ENCODE measurements at places on chromosomes 7 and 10. TPM values are rescaled to one million over a fixed set of nuclear protein-coding genes. Genes with fewer than 3 reads are reported as not detected.

C1GALT1 gene
- total RNA-seq, result 23.3 TPM

KLF14 gene
- total RNA-seq, result 0.19 TPM

- no peak for DNase-seq
These were observed 276.3 kb downstream of the GALNT17 start for GRCh38 chr7:71408271-71408670.

- DNase-seq, result no peak
These were observed 21.5 kb upstream of the CALD1 start for GRCh38 chr7:134757938-134758337.

GRCh38 chr7:2660359-2661095 is 27.5 kb upstream of the AMZ1 start:
- peak; percentile 42 for DNase-seq

TUBB8 gene
- total RNA-seq, result not detected

- peak; percentile 25 for DNase-seq
These were observed 52.7 kb downstream of the HIPK2 start for GRCh38 chr7:139725077-139725476.

GRCh38 chr10:69056129-69056528 is 31.8 kb upstream of the SRGN start:
- no peak for DNase-seq

SPRN gene
- total RNA-seq, result 0.25 TPM

Measured in mucosa of descending colon (tissue), 3 donors.